Renal pelvis (tissue), 12 donors: ENCODE measurements at places on chromosomes 5 and 9. TPM values are rescaled to one million over a fixed set of nuclear protein-coding genes. Genes with fewer than 3 reads are reported as not detected.

HSD17B3 gene
- 0.31 TPM for polyA plus RNA-seq

PCDHB15 gene
- 14.3 TPM for polyA plus RNA-seq

GRCh38 chr9:137744632-137745183 is 125.9 kb downstream of the EHMT1 start:
- no peak for DNase-seq

GRCh38 chr5:141944076-141944475 is 13.9 kb downstream of the PCDH12 start:
- DNase-seq: no peak

F2RL2 gene
- polyA plus RNA-seq: 0.77 TPM

PCDHGB6 gene
- polyA plus RNA-seq: 7.8 TPM

- DNase-seq: no peak
Observed at GRCh38 chr9:110620726-110621125, 41.2 kb upstream of the SVEP1 start.

GRCh38 chr5:164354139-164354751 is 848.8 kb downstream of the MAT2B start:
- no peak for DNase-seq

DNA sequence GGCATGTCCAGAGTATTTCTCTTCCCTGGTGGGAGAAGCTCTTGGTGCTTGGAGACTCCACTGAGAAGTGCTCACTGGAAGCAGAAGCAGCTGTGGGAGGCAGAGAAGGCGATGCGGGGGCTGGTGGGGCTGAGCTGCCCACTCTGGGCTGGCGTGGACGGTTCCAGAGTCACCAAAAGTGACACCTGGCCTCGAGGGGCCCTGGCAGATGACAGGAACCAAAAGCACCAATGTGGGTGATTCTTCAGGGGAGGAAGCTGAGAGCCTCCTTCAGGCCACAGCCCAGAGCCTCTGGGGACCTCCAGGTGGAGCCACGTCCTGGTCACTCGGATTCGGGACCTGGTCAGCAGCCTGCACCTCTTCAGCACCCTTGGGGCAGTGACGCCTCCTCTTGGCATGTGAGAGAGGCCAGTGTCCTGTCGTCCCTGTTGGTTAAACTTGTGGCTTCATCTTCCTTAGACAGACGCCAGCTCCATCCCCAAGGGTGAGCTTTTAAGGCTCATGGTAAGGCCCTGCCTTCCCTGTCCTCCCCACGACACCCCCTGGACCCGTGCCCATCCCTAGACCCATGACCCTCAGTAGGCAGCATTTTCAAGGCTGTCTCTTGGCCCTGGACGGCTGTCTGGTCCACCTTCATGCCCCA is 78.7 kb upstream of the IRX4 start:
- no peak for DNase-seq

DNA sequence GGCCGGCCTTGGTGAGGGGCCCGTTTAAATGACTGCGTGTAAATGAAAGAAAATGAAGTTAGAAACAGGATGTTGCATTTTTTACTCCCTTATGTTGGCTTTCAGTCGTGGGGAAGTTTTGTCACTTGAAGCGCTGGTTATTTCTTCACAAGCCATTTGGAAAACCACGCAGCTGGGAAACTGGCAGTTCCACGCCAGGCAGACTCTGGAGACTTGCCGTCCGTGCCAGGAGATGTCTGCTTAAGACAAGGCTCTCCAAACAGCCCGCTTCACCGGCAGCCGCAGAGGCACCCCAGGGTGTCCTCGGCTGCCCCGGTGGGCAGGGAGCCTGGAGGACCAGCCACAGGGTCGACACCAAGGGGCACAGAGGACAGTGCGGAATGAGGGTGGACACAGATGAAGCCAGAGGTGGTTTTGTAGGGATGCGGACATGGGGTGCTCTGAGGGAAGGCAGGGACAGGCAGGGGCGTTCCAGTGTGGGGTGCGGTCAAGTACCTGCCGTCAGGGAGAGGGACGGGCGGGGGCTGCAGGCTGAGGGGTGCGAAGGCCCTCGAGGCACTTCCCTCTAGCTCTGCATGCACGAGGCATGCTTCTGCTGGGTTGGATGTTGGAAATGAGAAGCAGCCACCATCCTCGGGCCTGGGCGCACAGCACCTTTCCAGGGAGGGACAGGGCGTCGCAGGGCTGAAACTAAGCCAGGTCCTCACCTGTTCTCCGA is 11.1 kb upstream of the AJM1 start:
- DNase-seq: no peak

ANKRD31 gene
- 0.66 TPM for polyA plus RNA-seq

DNA sequence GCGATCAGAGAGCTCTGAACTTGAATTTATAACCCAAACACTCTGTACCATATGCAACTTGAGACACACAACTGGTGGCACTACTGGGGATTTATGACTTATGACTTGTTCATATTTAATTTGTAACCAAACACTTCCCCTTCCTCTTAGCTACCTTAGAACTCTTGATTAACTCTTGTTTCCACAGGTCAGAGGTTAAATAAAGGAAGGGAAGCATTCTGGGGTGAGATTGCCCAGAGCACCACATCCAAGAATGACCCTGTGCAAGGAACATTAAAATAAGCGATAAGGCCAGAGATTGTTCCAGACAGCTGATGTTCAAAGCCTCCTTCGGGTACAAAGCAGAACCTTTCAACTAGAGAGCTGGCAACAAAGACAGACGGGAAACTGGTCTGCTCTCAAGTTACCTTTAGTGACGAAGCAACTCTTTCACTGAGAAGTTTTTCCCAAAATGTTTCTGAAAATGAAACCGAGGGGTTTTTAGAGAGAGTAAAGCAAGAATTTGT is 242.6 kb downstream of the DENND1A start:
- DNase-seq: peak; percentile 65

GRCh38 chr9:112764344-112764743 is 13.8 kb downstream of the SNX30 start:
- DNase-seq: no peak

DNA sequence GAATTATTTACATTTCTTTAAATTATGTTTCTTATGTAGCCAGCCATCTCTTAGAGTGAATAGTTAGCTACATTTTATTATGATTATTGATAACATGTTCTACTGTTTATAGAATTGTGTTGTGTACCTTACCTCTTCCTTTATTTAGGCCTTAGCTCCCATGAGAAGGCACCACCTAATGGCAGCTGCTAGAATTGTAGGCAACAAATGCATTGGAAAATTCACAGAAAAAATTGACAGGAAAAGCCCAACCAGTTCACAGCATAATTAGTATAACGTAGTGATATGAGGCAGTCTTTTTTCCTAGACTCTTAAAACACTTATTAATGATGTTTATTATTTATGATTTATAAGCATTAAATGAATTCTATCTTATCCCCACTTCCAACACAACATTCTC is 175.8 kb downstream of the WDR70 start:
- DNase-seq: no peak

- no peak for DNase-seq
Observed at GRCh38 chr5:41815663-41816229, 54.5 kb downstream of the OXCT1 start.

DNA sequence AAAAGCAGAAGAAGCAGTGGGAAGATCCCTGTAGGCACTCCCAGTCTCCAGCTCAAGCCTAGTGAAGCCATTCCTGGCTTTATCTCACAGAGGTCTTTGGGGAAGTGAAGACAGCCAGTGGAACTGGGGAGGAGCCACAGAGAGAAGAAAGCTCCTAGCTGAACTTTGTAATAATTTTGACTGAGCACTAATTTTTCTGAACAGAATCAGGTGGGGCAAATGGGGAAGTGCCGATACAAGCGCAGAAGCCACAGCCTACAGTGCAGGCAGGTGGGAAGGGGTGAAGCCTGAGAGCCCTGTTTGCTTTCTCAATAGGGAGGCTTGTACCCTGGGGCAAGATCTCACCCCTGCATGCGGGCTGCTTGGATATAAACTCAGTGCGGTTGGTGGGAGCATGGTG is 48.4 kb upstream of the SNAPC3 start:
- no peak for DNase-seq

TAF1L gene
- 0.09 TPM for polyA plus RNA-seq

GTF3C4 gene
- 25.6 TPM for polyA plus RNA-seq

DNA sequence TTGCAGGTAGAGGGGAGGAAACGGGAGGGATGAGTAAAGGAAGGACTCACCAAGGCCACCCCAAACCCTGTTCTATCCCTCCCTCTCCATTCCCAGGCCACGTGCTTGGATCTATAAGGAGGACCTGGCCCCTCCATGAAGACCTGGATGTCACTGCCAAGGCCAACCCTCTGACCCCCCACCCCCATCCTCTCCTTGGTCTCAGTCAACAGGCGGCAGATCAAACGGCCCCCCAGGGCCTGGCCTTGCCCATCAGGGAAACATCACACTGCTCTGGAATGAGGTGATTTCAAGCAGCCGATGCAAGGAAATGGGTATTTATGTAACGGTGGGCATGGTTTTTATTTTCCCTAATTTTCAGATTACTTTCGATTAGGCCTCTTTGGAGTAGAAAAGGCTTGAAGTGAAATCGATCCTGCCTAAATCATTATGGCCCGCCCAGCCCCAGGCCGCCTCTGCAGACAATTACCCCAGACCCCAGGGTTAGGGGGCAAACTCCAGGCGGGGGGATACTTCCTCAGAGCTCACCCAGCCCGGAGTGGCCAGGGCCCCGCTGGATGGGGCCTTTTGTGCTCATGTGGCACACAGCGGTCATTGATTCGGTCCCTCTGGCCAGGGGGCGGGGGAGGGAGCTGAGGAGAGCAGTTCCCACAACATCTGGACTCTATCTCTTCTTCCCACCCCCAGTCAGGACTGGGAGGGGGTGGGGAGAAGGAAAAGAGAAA is 125.3 kb downstream of the PHF2 start:
- DNase-seq: no peak

DNA sequence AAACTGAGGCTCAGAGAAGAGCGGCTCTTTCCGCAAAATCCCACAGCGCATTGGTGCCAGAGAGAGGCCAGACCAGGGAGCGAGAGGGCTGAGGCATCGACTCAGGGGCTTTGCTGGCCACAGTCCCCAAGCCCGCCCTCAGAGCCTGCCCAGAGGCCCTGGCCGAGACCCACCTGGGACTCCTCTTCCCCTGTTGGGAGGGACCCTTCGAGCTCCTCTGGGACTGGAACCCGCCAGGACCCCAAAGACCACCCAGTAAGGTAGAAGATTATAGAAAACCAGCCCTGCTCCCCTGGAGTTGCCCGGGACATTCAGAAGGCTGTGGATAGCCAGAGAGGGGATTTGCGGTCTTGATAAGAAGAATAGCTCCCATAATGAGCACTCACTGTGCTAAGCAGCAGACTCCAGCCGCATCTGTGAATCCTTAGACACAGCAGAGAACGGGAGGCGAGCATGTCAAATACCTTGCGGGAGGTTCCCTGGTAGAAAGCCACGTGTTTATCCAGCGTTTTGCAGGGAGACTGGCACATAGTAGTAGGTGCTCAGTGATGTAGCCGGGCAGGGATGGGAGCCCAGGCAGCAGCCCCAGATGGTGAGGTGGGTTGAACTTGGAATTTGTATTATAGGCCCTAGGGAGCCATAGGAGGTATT is 651 bp upstream of the AK1 start:
- no peak for DNase-seq

DNA sequence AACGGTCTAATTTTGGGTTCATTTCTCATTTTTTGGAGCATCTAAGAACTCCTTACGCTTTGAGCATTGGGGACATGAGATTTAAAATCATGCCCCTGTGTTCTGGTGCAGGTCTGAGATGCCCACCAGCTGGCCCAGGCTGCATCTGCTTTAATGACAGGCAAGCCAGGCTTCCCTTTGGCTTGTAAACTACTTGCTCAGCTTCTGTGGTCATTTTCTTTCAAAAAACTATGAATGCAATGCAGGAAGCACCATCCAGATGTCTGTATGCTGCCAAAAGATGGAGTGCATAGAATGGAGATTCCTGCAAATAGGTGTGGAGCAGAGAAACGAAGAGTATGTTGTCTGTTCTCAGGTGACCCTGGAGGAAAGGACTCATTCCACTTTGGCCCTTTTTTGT is 399.9 kb upstream of the ADAMTSL1 start:
- no peak for DNase-seq

DNA sequence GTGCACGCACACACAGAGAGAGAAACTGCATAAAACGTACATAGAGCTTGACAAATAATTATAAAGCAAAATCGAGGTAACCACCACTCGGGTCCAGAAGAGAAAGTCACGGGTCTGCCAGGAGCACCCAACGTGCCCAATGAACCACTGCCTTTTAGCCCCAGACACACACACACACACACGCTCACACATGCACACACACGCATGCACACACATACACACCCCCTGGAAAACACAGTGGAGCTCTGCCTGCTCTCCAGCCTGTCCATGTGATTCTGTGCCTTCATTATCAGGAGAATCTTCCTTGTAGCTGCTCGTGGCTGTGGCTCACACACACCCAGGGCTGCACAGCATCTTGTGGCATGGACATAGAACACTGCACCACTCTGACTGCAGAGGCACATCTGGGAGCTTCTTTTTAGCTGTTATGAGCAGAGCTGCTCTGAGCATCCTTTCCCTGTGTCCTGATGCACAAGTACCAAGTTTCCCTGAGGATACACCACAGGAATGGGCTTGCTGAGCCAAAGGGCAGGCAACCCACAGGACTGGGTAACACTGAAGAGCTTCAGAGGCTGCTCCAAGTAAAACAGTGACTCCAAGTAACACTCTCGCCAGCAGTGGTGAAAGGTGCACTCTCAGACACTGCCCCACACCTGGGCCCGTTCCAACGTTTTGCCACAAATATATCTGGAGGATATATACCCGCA is 58.9 kb downstream of the CAMSAP1 start:
- DNase-seq: no peak

DNA sequence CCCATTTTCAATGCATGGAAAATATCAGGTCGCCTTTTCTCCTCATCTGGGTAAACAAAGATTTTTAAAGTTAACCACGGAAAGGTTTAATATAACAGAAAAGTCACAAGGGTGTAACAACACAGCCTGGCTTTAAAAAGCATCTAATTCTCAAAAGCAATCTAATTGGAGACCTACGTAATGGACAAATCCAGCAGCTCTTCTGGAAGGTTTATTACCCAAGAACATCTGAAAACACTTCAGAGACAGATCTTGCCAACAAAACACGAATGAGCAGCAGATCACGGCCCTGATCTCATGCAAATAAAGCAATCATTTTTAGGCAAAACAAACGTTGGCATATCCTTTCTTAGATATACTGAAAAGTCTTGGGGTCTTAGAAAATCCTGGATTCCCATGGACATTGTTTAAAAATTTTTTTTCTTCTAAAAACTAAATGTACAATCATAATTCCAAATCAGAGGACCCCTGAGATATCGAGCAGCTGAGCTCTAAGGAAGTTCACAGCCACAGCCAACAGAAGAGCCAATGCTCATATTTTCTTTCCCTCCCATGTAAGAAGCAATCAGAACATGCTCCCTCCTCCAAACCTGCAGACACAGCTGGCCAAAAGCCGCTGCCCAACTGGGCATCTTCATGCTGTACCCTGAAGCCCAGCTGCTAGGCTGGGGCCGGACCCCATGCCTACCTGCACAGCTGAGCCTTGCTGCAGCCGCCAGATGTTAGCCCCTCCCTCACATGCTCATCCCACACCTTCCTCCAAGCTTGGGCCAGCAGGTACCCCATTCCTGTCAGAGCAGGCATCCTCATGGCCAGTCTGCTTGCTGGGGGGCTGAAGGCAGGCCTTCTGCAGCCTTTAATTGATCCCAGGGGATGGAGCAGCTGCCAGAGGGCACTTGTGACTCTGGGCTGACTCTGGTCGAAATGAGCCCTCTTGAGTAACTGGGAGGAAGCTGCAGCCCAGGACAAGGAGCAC is 11.2 kb downstream of the ANKS6 start:
- no peak for DNase-seq
